Left lung (tissue), 14 donors: ENCODE measurements at places on chromosomes 16 and 17. TPM values are rescaled to one million over a fixed set of nuclear protein-coding genes. Genes with fewer than 3 reads are reported as not detected.
A peak's percentile ranks its signal among the peaks of the same experiment; 100 is the strongest.

Gene PRSS33
- polyA plus RNA-seq: 0.16 TPM

Gene KCNH4
- polyA plus RNA-seq: 0.03 TPM

- DNase-seq: peak; percentile 27
Observed at GRCh38 chr16:6081320-6081976, 983.9 kb upstream of the EEF2KMT start.

- no peak for DNase-seq
Observed at GRCh38 chr16:11127610-11128195, 128.3 kb downstream of the SOCS1 start.

DNA sequence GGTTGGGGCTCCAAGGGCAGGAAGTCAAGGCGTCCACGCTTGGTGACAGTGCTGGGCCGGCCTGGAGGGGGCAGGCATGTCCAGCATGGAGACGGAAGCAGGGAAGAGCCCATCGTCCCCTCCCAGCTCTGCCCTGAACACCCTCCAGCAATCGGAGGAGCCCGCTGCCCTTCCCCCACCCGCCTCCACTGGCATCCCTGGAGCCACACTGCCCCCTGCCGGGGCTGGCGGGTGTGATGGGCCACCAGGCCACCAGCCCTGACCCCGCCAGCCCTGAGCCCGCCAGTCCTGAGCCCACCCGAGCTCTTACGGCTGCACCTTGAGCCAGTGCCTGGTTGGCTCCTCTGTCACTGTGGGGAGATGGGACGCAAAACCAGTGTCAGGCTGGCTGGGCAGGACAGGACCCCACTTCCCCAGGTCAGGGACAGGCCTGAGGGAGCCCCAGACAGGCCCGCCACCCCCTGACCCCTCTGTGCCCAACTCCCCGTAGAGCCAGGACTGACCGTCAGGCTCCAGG is 4.1 kb upstream of the CDH15 start:
- DNase-seq: peak; percentile 84
